ENCODE measurements at places on chromosomes 12 and 14.

DNA sequence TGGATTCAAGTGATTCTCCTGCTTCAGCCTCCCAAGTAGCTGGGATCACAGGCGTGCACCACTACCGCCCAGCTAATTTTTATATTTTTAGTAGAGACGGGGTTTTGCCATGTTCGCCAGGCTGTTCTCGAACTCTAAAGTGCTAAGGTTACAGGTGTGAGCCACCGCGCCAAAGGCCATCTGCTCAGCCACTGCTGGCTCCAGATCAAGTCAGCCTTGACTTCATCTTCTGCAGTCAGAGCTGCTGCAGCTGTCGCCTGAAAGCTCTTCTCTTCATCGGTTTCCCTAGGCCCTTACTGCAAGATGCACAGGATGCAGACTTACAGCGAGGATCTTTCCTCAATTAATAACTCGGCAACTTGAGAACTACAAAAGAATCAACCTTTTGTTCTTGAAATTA is 66.8 kb downstream of the CLIP1 start:
- no peak for DNase-seq

GRCh38 chr12:62525271-62525670 is 58.6 kb downstream of the MON2 start:
- DNase-seq: no peak

DNA sequence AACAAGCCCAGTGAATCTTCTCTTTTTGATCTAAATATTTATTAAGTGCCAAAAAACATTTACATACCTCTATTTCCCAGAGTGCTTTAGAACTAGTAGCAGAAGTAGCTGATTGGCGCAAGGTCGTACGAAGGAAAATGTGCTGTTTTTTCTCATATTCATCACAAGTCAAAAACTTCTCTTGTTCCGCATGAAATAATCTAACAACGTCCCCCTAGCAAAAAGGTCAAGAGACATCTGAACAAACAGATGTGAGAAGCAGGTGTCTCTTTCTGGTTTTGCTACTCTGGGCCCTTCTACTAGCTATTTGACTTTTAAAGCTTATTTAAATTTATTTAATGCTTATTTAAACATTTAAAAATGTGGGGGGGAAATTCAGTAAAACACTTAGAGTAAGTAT is 117.8 kb downstream of the ITPR2 start:
- DNase-seq: no peak

DNA sequence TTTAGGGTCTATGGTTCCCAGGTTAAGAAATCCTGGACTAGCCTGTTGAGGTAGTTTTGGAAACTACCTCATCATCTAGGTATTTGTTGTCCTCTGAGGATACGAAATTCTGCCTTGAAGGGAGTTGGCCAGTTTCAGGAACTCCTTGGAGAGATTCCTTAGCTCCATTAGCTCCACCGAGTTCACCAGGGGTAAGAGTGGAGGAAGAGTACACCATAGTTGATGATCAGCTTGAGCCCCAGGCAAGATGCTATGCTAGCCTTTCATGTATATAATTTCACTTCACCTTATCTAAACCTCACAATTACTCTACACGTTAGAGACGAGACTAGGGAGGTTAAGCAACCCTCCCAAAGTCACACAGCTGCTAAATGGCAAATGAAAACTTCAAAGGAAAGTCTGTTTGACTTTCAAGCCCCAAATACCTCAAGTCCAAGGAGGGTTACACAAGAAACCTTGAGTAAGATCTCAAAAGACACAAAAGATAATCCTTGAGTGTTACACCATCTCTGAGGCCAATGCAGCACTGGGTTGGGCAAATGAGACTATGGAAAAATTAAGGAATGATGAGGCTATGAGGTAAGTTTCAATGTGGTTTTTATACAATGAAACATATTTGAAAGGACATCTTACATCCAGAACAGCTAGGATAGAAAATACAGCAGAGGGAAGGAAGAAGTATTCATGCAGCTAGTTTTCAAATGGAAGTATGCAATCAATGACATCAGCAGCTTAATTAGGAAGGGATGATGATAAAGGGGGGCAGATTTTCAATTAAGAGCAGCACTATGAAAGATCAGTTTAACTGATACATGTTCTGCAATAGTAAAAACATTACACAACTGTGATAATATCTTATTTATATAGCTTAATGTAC is 97.2 kb upstream of the KRAS start:
- no peak for DNase-seq

- no peak for DNase-seq
These were observed 212.8 kb downstream of the SUDS3 start for GRCh38 chr12:118589162-118589561.

DNA sequence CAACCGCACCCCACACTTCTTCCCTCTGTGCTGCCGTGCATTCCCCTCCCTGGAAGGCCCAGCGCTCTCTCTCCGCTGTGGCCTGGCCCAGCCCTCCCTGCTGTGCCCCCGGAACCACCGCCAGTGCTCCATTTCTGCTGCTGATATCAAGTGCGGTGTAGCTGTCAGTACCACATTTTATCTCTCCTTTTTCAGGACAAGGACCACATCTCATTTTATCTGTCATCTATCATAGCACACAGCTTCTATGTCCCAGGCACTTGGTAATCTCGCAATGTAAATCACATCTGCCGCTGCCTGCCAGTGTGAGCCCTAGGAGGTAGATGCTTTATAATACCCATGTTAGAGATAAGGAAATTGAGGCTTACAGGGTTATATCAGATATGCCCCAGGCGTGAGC is 18.3 kb downstream of the IL31 start:
- DNase-seq: no peak

DNA sequence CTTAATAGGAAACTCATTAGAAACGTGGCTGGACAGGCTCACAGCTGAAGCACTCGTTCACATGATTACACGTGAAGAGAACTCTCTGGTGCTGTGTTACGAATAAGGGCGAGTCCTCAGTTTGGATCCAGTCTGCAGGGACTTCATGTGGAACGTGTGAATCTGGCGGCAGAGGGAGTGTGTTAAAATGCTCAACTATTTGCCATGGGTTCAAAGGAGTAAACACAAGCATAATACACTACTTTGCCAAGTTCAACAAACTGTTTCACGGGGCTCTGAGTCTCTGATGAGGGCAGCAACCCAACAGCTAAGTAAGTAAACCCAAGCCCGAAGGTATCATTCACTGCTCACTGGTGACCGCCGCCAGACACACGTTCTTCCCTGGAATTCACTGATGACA is 42.4 kb downstream of the NUAK1 start:
- no peak for DNase-seq

GRCh38 chr14:35533357-35534207 is at the start of gene INSM2:
TSS of gene INSM2 (plus strand) at chr14:35534164. CDS start at chr14:35534253, 89 bp downstream.
- peak; percentile 97 for DNase-seq

GRCh38 chr12:159156-159782 is 54.7 kb downstream of the SLC6A12 start:
- no peak for DNase-seq

GRCh38 chr12:11729439-11730150 is 80.1 kb downstream of the ETV6 start:
- DNase-seq: no peak

DNA sequence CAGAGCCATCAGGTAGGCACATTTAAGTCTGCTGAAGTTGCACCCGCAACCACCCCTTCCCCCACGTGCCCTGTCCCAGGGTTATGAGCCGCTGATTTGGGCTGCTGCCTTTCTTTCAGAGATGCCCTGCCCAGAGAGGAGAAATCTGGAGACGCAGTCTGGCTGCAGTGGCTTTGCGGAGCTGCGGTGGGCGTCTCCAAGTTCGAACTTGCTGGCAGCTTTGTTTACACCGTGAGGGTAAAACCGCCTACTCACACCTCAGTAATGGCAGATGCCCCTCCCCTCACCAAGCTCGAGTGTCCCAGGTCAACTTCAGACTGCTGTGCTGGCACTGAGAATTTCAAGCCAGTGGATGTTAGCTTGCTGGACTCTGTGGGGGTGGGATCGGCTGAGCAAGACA is 14.7 kb downstream of the PTCSC3 start:
- DNase-seq: no peak

DNA sequence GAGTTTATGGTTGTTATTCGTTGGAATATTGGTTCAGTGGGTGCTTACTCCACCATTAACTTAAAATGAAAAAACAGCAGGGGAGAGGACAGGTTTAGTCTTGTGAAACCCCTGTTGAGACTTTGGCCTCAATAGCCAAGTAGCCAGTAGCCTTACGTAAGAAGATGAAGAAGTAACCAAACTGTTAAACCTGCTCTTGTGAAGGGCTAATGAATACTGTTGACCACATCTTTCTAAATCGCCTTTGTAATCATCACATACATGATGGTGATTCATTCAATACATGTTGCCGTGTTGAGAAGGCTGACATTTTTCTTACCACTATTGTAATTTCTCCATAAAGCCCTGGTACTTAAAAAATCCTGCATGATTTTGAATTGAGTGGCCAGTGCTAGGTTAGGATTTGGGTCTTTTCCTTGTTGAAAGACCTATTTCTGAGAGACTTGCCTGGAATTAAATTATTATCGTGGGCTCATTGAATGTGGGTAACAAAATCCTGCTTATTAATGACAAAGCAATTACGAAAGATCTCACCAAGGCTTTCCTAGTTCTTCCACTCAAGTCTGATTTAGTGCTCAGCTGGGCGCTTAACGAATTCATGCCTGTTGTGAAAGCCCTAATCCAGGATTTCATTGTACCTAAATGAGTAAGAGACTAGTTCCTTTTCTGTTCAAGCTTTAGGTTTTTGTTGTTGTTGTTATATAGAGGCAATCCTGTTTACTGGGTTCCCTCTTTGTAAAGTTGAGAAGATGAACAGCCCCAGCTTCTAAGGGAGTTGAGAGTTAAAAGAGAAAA is 333.1 kb downstream of the FUT8 start:
- no peak for DNase-seq

GRCh38 chr12:113896194-113896593 is 69.9 kb downstream of the RBM19 start:
- peak; percentile 54 for DNase-seq

GRCh38 chr12:108857158-108857407 is 300 bp downstream of the SSH1 start:
- no peak for DNase-seq

DNA sequence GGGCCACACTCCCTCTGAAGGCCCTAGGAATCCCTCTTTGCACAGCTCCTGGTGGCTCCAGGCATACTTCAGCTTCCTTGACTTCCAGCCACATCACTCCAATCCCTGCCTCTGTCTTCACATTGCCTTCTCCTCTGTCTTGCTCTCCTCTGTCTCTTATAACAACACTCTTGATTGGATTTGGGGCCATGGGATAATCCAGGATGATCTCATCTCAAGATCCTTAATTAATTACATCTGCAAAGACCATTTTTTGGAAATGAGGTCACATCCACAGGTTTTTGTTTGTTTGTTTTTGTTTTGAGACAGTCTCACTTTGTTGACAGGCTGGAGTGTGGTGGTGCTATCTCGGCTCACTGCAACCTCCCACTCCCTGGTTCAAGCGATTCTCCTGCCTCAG is 88.7 kb downstream of the TMTC1 start:
- no peak for DNase-seq

- DNase-seq: no peak
These were observed 466.5 kb downstream of the APAF1 start for GRCh38 chr12:99111600-99111999.

GRCh38 chr14:89131004-89131750 is 285.9 kb downstream of the FOXN3 start:
- DNase-seq: no peak

DNA sequence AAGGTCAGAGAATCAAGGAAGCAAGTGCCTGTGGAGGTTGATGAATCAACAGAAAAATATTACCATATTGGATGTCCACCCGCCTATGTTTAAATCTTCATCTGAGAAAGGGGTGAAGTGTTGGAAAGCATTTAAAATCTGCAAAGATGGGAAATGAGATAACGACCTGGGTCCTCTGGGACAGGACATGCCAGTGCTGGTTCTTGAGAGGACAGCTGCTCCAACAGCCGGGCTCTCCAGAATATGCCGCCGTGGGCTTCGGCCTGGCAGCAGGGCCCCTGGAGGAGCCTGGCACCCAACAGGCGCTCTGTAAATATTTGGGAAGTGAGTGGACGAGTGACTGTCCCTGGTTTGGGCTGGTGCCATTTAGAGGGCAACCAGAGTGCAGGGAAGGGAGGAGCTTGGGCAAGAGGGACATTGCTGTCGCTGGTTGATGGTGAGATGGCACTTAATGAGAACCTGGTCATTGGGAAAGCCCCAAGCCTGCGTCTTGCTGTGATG is 129.9 kb downstream of the KCNA5 start:
- no peak for DNase-seq

- DNase-seq: no peak
These were observed 116.0 kb upstream of the FLRT2 start for GRCh38 chr14:85413836-85414526.

GRCh38 chr12:14261096-14261495 is 104.4 kb upstream of the ATF7IP start:
- DNase-seq: no peak

GRCh38 chr14:85296456-85297210 is 233.3 kb upstream of the FLRT2 start:
- no peak for DNase-seq

DNA sequence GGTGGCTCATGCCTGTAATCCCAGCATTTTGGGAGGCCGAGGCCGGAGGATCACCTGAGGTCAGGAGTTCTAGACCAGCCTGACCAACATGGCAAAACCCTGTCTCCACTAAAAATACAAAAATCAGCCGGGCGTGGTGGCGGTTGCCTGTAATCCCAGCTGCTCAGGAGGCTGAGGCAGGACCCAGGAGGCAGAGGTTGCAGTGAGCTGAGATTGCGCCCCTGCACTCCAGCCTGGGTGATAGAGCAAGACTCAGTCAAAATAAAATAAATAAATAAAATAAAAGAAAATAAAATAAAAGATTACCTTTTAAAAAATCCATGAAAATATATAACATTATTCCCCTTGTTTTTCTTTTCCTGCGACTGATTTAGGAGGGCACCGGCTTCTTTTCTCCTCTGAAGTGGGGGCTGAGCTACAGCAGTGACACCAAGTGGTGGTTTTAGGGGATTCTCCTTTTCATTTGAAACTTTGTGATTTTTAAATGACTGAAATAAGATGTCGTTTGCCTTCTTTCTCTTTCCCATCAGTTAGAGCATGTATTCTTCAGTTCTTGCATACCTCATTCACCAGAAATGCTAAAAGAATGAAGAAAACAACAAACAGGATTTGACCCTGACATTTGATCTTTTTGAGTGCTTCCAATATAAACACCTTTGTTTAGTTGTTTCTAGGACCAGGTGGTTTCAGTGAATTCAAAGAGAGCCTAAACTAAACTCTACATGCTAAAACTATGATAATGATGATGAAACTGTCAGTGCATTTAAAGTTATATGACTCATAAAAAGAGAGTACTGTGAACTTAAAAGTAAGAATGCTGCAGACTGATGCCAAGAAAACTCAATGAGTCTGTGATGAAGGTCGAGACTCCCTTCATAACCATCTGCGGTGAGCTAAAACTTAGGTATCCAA is 22.6 kb upstream of the PKP2 start:
- DNase-seq: no peak

Measured in H1 (cell line).